Upper lobe of right lung (tissue), 1 donor: ENCODE measurements at places on chromosomes 6 and 20.

GRCh38 chr6:139235661-139236060 lies 56.1 kb downstream of the TXLNB start:
- DNase-seq: no peak

- peak; percentile 70 for DNase-seq
Observed at GRCh38 chr6:46090115-46091079, 39.4 kb upstream of the ENPP4 start.

DNA sequence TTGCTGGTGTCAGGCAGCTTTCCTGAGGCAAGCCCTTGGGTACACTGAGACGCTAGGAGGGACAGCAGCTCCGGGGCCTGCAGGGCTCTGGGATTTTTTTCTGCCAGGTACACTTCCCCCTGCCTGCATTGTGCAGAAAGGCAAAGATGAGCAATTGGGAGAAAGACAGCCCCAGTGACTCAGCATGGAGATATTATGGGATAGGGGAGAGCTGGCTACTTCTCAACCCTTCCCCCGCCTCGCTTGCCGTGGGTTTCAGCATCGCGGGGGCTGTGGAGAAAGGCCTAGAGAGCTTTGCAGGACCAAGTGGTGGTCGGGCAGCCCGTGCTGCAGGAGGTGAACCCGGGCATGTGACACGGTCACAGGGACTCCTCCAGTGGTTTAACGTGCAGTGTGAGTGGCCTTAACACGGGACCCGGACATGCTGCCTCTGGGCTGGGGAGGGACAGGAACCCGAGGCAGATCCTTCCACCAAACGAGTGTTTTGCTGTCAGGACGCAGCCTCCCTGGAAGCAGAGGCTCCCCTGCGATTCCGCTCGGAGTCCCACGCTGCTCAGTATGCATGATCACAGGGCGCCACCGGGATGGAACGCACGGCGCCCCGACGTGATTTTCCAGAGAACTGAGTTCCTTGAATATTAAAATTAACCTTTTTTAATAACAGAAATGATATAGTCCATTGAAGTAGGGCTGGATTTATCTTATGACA lies 139.9 kb downstream of the CDH4 start:
- DNase-seq: no peak

GRCh38 chr6:89527634-89528033 lies 94.7 kb downstream of the ANKRD6 start:
- DNase-seq: no peak

DNA sequence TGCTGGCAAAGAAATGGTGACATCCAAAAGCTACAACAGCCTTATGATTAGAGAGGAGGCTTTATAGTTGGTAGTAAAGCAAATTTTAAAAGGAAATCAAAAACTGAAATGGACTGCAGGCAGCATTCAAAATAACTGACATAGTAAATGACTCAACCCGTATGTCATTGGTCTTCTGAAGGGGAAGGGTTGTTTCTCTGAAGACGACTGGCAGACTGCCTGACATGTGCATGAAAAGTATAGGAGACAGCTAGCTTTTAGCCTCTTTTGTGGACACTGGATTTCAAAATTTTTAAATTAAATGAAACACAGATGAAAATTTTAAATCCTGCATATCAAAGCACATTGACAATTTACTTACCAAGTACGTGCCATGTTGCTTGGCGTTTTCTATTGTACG lies 90.7 kb downstream of the TRMT6 start:
- no peak for DNase-seq

DNA sequence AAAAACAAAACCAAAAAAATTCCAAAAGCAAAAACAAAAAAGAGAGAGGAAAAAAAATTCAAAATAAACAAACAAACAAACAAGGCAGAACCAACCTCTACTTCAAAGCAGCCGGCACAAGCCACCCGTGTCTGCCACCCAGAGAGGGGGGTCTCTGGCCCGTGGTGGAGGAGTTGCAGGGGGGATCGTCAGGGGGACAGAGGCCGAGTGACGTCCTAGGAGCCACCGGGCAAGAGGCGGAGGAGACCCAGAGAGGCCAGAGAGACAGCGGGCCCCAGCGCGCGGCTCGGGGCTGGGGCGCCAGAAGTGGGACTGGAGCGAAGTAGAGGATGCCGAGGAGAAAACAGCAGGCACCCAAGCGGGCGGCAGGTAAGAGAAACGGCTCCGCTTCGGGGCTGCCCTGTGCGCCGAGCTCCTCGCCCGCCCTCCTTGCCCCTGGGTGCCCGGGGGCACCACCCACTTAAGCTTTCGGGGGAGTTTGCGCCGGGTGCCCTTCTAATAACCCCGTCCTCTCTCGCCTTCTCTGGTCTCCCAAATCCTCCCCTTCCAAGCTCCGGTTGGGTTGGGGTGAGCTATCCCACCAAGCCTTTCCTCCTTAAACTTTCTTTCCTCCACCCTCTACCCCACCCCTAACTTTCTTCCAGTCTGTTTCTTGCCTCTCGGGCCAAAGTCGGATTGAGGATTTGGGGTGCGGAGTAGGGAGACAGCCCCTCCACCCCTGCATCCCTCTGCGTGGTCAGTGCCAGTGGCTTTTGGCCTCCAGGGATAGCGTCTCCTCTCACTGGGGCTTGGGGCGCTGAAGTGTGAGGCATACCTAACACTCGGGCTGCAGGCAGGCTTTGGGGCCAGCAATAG lies 1.0 kb downstream of the TSHZ2 start:
- DNase-seq: no peak

- no peak for DNase-seq
Observed at GRCh38 chr6:21999012-21999528, 297.8 kb downstream of the PRL start.

GRCh38 chr6:89508755-89509563 lies 76.0 kb downstream of the ANKRD6 start:
- DNase-seq: peak; percentile 79

DNA sequence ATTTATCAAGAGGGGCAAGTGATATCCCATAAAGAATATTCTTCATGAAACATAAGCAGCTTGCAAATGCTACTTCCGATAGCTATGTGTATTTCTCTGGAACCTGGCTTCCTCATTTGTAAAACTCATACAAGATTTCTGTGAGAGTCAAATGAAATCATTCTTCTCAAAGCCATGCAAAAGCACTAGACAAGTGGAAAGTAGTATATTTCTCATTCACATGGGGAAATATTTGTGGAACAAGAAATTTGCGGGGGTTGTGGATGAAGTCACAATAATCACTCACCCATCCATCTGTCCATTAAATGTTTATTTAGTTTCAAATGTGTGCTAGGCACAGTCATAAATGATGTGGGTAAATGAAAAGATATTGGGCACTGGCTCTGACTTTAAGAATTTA lies 150.5 kb downstream of the IPCEF1 start:
- no peak for DNase-seq

- no peak for DNase-seq
Observed at GRCh38 chr6:137413482-137413881, 80.7 kb downstream of the OLIG3 start.
